Stimulated activated effector memory CD8-positive, alpha-beta T cell treated with anti-CD3 and anti-CD28 coated beads, Interleukin-12 subunit alpha, Interleukin-12 subunit beta, amount 100 ng/mL, for 72 hours (primary cell): ENCODE measurements at places on chromosomes 12 and 14.

DNA sequence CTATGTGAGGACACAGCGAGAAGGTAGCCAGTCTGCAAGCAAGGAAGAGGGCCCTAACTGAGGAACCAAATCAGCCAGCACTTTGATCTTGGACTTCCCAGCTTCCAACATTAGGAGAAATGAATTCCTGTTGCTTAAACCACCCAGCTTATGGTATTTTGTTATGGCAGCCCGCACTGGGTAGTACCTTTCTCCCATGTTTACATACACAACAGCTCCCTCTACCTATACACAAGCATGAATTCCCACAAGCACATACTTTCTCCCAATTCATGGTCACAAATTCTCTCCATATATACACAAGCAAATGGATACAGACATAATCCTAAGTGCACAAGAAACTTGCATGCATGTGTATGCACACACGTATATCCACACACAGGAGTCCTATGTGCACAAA lies 7.4 kb downstream of the ITGB7 start:
- DNase-seq, result no peak

DNA sequence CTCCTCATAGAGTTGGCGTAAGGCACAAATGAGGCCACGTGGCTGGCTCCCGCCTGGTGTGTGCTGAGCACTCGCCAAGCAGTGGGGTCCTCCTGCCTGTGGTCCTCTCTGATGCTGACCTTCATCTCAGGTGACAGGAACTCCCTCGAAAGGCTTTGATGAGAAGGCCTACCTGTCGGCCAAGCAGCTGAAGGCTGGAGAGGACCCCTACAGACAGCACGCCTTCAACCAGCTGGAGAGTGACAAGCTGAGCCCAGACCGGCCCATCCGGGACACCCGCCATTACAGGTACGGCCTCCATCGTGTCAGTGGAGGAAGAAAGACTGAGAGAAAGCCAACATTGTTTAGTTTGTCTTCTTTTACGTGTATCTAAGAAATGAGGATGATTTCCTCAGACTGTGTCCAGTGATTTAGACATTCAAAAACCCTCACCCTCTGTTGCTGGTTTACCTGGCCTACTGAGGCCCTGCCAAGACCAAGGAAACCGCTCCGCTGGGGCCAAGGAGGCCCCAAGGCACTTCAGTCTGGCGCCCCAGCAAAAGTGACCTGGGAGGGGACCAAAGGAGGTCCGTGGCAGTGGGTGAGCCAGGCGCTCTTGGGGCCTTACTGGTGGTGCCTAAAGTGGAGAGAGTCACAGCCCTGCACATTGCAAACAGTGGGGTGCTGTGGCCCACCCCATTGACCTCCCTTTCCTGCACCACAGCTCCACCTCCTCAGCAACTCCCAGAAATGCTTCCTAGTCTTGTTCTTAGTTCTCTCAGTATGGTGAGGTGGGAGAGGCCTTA lies 60.8 kb downstream of the GALNT16 start:
- no peak for DNase-seq

DNA sequence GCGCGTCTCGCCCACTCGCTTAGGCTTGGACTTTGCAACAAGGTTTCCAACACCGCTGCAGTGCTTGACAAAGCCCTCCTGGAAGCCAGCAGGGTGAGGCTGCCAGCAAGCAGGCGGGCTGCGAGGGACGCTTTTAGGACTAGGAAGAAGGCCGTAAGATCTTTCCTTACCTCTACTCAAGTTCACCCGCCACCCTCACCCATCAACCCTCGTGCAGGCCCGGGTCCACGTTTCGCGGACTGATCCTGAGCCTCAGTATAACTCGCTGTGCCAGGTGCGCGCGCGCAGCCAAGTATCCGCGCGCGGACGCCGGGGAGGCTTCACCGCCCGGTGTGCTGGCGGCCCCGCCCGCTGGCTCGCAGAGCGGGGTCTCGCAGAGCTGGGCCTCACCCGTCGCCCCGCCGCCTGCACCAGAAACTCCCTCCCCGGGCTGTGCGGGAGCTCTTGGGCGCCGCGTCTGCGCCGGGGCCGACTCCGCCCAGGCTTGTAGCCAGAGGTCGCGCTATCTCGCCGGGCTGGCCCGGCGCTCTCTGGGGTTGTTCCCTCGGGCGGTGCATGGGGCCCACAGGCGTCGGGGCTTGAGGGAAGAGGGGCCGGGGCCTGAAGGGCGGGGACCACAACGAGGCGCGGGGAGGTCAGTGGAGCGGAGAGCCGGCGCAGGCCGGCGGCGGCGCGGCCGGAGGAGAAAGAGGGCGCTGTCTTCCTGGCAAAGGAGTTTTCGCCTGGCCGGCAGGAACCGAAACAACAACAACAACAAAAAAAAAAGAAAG lies 7.6 kb upstream of the SIX1 start:
- DNase-seq, result peak; percentile 72

DNA sequence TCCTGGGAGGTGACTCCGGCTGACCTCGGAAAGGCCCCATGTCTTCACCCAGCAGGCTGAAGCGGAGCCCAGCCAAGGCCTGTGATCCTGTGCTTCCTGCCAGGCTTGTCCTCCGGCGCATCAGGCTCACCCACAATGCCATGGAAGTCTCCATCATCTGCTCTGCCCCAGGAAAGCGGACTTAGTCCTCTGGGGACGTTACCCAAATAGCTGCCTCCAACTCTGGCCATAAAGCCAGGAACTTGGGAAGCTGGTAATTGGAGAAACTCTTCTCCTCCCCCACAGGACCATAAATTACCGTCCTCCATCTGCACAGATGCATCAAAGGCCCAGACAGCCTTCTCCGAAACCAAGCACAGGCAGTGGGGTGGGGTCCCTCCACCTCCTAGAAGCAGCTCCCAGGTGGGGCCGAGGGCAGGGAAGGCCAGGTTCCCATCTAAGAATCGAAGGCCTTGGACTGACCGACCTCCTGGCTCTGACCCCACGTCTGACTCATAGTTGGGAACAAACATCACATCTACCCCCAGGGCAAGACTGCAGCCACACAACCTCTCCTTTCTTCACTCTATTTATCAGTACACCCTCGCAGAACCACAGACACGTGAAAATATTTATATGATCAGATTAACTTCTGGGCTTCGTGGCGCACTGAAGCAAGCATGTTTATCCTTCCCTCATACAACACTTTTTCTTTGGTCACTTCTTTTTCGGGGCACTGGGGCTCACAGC lies 56.4 kb downstream of the PITPNM2 start:
- no peak for DNase-seq

- DNase-seq, result no peak
Measured at GRCh38 chr14:38207736-38208617, at the start of gene SSTR1. Gene SSTR1, plus strand, starts transcription at chr14:38207904. Its CDS starts 1,486 bp downstream, at chr14:38209390.

GRCh38 chr14:97458661-97459579 lies 661.7 kb downstream of the VRK1 start:
- peak; percentile 87 for DNase-seq

DNA sequence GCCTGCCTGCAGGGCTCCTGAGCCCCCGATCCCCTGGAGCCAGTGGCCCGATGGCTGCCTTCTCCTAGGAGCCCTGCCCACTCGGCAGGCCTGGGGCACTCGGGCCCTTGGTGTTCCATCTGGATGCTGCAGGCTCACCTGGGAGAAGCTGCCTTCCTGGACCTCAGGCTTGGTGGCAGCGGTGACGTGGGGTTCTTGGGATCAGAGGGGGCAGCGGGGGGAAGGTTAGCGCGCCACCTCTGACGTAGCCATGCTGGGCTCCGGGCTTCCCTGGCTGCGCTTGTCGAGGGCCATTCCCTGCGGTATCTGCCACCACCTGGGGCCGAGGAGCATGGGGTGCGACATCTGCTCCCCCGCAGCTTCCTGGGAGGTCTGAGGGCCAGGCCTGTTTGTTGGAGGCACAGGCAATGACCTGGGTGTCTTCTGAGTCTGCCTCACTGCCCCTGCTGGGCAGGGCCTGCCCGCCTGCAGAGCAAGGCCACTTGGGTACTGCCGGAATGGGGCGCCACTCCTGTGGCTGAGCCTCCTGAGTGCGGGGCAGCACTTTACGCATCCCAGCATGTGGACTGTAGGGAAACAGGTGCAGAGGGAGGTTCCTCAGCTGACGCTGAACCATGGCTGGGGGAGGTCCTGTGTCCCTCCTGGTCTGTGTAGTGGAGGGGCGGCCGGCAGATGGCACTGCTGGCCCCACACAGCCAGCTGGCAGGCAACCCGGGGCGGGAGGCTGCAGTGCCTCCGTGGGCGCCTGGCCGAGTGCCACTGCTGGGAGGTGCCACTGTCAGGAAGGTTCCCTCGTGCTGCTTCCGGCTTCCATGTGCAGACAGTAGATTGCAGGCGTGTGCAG lies 20.3 kb downstream of the MTA1 start:
- no peak for DNase-seq

DNA sequence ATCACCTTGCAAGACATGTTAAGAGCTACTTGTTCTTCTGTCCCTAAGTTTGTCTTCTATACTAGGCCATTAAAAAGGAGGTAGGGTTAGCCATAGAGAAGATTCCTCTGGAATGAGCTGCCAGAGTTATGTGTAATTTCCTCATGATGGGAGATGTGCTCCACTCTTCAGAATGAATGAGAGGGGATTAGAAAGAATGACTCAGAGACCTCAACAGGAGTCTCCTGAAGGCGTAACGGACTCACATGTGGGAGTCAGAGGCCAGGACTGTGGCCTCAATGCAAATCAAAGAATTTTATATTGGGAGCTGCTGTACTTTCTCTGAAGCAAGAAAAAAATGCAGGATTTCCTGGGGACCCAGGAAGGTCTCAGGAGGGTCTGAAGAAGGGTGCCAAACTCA lies 87.8 kb upstream of the ATXN7L3B start:
- DNase-seq, result no peak

DNA sequence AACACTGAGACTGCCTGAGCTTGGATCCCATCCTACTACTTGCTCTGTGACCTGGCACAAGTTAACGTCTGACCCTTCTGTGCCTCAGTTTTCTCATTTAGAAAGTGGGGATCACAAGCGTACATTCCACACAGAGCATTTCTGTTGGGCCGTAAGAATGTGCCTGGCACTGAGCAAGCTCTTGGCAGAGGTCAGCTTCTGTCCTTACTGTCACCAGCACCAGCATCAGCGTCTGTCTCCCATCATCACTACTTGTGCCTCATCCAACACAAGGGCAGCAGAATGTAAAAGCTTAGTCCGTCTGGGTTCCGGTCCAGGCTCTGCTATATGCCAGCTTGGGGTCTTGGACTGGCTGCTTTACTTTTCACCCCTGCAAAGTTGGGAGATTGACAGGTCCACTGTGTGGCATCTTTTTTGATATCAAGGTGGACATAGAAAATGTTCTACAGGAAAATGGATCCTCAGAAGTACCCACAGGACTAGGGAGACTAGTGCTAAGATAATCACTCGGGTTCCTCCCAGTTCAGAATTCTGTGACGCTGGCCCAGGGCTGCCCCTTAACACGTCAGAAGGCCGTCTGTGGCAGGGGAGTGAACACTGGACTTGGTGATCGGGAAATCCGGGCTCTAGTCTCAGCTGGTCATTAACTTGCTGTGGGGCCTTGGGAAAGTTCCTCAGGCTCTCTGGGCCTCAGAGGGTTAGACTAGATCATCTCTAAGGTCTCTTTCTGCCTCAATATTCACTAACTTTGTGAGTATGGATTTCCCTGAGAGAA lies 65.9 kb downstream of the CACNA1C start:
- DNase-seq, result no peak

DNA sequence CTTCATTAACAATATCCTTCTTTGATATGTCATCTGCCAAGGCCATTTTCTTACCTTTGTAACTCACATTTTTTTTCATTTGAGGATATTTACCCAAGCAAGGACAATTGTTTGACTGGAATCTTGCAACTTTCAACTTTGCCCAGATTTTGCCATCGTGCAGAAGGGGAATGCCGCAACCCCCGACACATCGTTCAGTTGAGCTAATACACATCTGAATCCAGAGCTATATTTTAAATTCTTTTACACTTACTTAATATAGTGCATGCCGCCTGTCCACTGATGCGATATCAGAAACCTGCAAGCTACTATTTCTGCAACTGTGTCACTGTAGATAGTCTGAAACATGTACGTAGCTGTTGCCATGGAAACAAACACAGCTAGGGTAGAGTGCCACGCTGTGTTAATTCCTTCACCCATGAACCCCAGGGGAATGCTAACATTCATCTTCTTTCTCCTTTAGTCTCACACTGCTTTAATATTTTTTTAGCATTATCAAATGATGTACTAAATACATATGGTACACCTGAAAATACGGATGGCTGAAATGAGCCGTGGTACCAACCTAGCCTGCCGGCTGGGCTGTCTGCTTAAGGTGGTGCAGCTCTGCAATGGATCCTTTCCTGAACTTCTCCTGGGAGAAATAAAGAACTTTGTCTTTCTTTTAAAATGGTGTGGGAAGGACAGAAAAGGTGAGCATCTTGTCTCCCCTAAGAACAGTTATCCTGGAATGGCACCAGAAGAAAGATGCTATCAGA lies 77.0 kb upstream of the FOXN3 start:
- no peak for DNase-seq

DNA sequence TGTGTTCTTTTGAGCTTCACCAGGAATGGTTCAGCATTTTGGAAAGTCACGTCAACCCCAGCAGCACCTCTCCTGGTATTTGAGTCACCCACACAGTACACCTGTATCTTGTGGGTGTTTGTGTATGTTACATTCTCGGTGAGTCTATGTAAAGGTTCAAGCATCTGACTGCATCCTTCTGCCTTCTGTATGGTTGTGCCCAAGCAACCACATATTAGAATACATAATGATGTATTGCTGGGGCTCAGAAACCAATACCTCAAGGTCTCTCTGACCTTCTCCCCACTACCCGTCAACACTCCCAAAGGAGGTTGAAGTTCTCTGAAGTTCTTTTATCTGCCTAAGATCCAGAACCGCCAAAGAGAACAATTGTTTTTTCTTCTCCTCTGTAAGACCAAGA lies 9.2 kb upstream of the TMEM229B start:
- no peak for DNase-seq
